Left renal cortex interstitium (tissue), 4 donors: ENCODE measurements at places on chromosomes 1 and 21. TPM values are rescaled to one million over a fixed set of nuclear protein-coding genes. Genes with fewer than 3 reads are reported as not detected.

- no peak for DNase-seq
Measured at GRCh38 chr1:201396861-201397464, 2.2 kb downstream of the LAD1 start.

The SON gene
- polyA plus RNA-seq, result 298 TPM

- DNase-seq, result no peak
Measured at GRCh38 chr1:236888903-236889302, 93.8 kb downstream of the MTR start.

GRCh38 chr1:15388201-15388880 is 21.3 kb upstream of the EFHD2 start:
- no peak for DNase-seq

- DNase-seq, result no peak
Measured at GRCh38 chr1:41918450-41919043, at the start of gene HIVEP3. Gene HIVEP3 (minus strand): TSS chr1:41918922.

DNA sequence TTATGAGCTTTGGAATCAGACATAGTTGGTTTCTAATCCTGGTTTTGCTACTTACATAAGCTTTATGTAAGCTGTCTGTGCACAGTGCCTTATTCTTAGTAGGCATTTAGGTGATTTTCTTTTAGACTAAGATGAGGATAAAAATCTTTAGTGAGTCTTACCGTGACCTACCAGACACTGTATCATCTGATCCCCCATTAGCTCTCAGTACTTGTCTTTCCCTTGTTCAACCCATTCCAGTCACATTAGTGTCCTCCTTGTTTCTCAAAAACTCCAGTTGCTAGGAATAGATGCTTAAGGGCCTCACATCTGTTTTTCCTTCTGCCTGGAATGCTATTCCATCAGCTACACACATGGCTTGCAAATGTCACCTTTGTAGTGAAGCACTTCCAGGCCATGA is 18.8 kb downstream of the PPP1R12B start:
- no peak for DNase-seq

The NRIP1 gene
- polyA plus RNA-seq, result 57.3 TPM

The DIP2A gene
- 52.4 TPM for polyA plus RNA-seq

DNA sequence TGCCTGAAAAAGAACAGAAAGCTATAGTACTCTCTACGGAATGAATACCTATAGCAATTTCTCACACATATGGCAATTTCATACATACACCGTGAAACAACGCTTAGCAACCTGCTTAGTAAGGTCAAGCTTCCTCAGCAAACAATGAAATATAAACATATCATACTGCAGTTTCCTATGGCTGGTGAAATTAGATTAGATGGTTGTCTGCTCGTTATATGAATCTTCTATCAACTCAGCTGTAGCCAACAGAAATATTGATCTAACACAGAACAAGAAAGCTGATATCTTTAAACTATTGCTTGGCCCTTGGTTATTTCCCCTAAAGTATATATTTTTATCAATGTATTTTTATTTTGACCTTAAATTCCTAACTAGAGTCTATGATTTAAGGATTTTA is 187.8 kb downstream of the SLC44A5 start:
- no peak for DNase-seq

DNA sequence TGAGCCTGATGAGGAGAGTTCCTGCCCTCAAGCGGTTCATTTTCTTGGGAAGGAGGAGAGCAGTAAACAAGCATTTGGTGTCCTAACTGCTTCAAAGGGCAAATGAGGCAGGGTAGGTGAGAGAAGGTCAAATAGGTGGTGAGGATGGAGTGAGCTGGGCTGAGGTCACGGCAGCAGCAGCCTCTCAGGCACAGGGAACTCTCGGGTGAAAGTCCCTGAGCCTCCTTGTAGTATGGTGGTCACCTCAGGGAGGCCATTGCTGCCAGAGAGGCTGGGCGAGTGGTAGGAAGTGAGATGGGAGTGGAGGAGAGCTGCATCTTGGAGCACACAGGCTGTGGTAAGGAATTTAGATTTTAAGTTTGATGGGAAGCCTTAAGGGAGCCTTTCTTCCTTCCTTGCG is 4.0 kb downstream of the ADARB1 start:
- DNase-seq, result no peak

- no peak for DNase-seq
Measured at GRCh38 chr1:108584428-108584856, 24.5 kb downstream of the EEIG2 start.

GRCh38 chr1:59340411-59341307 is 43.8 kb downstream of the FGGY start:
- no peak for DNase-seq

GRCh38 chr1:26281091-26281958 is 1.4 kb downstream of the SH3BGRL3 start:
- no peak for DNase-seq

The ELAPOR1 gene
- polyA plus RNA-seq, result 2.1 TPM

The PLA2G2D gene
- 0.06 TPM for polyA plus RNA-seq

The HAPLN2 gene
- 0.62 TPM for polyA plus RNA-seq

The AHCYL1 gene
- 109 TPM for polyA plus RNA-seq

DNA sequence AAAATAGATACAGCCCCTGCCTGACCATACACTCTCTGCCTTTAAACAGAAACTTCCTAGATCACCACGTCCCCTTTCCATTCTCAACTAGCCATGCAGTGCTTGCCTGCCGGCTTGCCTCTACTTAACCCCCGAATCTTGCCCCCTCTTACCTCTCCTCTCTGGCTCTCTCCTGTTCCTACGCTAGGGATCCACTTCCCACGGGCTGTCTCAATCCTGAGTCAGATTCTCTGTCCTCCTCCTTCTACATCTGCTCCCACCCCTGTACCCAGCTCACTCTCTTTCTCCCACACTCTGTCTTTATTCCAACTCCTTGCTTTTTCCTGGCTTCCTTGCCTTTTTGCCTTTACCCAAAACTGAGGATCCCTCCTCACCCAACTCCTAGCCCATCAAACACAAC is 29.3 kb downstream of the ATF3 start:
- DNase-seq, result no peak

DNA sequence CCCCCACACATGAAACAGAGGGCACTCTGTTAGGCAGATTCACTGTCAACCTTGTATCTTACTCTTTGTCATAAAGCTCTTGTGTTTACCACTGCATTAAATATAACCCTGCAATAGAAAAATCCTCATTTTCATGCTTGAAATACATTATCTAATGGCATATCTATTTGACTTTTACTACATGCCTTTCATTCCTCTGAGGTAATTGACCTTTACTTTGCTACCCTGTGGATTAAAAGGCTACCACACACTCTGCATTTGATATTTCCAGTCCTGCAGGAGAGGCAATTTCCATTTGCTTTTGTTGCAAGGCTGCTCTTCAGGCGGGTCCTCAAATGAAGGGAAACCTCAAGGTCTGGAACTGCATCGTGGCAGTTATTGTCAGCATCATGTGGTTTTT is 238.0 kb downstream of the NTNG1 start:
- DNase-seq, result no peak

DNA sequence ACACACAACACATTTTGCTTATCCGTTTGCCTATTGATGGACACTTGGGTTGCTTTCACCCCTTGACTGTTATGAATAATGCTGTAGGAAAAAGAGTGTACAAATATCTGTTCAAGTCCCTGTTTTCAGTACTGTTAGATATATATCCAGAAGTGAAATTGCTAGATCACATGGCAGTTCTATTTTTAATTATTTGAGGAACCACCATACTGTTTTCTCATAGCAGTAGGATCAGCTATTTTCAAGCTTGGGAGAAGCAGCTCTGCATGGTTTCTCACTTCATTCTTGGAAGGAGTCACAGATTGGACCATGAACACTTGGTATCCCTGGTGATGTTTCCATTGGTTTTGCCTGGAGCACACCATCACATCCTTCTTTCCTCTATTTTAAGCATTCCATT is 114.4 kb upstream of the ZP4 start:
- no peak for DNase-seq

DNA sequence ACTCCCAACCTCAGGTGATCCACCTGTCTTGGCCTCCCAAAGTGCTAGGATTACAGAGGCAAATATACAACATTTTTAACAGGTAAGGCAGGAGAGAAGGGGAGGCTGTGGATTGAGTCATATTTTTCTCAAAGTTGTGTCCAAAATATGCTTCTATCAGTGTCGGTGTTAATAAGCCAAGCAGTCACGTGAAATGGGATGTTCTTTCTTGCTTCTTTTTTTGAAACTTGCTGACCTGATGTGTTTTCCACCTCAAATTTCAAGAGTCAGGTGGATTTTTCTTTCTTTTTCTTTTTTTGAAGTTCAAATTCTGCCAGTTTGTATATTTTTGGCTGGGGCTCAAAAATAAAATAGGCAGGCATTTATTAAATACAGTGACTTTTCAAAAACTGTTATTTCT is 91.5 kb downstream of the PCP4 start:
- DNase-seq, result no peak

GRCh38 chr21:14943616-14944015 is 121.2 kb downstream of the NRIP1 start:
- DNase-seq, result no peak

- DNase-seq, result no peak
Measured at GRCh38 chr1:11563560-11564069, 84.7 kb downstream of the DISP3 start.

The FCRL1 gene
- polyA plus RNA-seq, result 0.11 TPM

The HNRNPU gene
- polyA plus RNA-seq, result 585 TPM

GRCh38 chr1:165352442-165353293 is 3.8 kb downstream of the LMX1A start:
- DNase-seq, result no peak

DNA sequence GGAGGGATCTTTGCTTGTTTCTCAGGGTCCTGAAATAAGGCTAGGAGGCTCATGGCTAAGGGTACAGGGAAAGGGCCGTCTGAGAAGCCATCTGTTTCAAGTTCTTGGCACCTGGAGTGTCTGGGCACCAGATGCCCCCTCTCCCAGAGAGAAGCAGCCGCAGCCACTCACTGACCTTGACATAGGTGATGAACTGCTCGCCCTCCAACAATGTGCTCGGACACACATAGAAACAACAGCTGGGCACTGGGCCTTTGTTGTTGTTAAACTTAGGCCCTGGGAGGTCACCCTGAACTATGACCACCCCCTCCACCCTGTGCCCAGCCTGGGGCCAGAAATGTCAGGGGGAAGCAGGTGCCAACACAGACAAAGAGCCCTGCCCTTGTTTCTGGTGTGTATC is 9.2 kb upstream of the TNNI1 start:
- DNase-seq, result no peak

The TOR1AIP2 gene
- polyA plus RNA-seq, result 36.7 TPM

- DNase-seq, result no peak
Measured at GRCh38 chr1:22689505-22689904, 21.1 kb upstream of the EPHB2 start.

DNA sequence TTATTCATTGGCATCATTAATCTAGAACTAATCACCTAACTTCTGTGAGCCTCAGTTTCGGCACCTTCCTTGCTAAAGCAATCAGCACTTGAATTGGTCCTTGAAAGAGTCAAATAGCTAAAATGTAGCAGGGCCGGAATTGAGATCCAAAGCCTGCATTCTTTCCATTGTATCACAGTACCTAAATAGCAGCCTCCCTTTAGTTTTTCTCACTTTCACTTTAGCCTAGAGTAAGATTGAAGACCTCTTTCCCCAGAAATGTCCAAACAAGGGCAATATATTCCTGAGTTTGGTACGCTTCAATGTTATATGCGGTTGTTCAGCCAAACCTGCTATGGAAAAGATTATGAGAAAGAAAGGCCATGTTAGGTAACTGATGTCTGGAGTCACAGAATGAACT is 121.9 kb upstream of the BMP8A start:
- DNase-seq, result no peak

The DIO1 gene
- 5.9 TPM for polyA plus RNA-seq

- no peak for DNase-seq
Measured at GRCh38 chr1:203443296-203443695, 32.3 kb upstream of the PRELP start.

DNA sequence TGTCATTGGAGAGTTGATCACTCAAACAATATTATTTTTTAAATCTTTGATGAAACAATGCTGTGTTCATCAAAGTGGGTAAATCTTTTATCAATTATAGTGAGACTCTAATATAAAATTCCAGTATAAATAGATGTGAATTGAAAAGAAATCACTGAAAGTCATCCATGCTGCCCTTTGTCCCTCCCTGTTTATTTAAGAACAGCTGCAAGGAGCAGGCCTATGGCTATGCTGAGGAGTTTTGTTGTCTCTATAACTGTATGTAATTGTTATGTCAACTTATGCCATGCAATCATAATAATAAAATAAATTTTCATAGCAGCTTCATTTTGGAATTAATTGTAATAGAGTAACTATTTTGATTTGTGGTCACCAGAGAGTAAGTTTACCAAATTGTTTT is 1272.4 kb upstream of the ADGRL4 start:
- no peak for DNase-seq

DNA sequence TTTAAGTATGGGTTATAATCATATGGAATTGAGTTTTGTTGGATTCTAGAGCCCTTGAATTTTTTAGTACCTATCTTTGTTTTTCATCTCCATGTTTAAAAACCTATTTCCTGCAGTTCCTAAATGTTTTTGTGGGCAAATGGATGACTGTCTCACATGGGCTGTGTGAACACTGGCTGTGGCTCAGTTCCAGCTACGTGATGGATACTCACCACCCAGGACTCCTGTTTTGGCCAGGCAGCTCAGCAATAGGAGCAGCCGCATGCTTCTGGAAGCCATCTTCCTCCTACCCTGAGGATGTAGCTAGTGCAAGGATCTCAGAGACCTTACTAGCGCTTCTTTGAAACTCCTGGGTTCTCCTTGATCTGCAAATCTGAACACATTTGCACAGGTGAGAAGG is 2.8 kb downstream of the REG4 start:
- DNase-seq, result no peak

- no peak for DNase-seq
Measured at GRCh38 chr1:161772397-161772796, 6.3 kb downstream of the ATF6 start.

DNA sequence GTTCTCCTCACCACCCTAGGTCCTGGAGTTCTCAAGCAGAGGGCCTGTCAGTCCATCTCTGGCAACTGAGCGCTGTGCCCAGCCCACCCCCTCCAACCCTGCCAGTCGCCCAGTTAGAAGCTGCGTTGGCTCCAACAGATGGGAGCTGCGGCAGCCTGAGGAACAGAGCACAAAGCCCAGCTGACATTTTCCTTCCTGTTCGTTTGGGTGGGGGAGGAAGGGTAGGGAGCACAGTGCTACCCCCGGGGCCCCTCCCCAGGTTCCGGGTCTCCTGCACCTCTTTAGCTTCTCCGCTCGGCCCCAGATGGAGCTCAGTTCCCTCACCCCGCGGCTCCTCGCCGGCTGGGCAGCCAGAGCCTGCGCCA is 1.4 kb downstream of the LRRN2 start:
- DNase-seq, result no peak
